Muscle of arm (tissue), 14 donors: ENCODE measurements at places on chromosomes 4 and X.

GRCh38 chr4:133464311-133464710 is 315.2 kb downstream of the PCDH10 start:
- DNase-seq = no peak

DNA sequence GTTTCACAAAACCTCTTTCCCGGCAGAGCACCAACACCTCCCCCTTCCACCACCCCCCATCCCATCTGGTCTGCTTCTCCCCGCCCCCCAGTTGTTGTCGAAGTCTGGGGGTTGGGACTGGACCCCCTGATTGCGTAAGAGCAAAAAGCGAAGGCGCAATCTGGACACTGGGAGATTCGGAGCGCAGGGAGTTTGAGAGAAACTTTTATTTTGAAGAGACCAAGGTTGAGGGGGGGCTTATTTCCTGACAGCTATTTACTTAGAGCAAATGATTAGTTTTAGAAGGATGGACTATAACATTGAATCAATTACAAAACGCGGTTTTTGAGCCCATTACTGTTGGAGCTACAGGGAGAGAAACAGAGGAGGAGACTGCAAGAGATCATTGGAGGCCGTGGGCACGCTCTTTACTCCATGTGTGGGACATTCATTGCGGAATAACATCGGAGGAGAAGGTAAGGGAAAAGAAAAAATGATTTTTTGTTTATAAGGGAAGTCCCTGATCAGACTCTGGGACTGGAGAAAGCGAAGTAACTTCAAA is at the start of gene PDGFRA:
PDGFRA (plus strand) TSS at position 333 of the 541 bp plus-strand sequence. CDS start 29,476 bp downstream, outside the sequence.
- peak; percentile 93 for DNase-seq

DNA sequence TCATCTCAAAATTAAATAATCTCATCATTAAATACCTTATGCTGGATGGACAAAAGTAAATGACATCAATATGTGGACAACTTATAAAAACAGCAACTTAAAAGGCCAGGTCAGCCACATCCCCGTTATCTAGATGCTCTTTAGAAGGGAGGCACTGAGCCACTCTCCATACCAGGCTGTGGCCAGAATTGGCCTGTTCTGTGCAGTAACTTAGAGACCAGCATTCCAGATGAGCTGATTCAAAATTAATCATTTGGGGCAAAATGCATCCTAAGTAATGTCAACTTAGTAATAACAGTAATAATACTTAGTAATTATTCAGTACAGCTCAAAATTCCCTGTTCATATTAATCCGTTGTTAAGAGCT is 373.6 kb downstream of the FBXW7 start:
- DNase-seq = no peak

DNA sequence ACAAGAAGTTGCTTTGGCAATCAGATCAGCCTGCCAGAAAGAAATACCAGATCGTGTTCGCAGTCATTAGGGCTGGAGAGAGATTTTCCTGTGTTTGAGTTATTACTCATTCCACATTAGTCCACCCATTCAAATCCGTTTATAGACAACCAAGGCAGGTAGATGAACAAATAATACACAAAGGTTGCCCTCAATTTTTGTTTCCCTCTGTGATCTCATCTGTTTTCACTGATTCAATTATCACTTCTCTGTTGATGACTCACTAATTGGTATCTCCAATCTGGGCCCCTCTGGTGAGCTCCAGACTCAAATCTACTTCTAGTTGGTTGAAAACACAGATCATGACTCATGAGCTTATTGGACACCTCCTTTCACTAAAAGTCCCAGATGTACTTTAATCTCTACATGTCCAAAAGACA is 54.5 kb downstream of the CHM start:
- DNase-seq = no peak

- DNase-seq = no peak
These were observed 100.1 kb downstream of the LCORL start for GRCh38 chr4:17921451-17921850.

DNA sequence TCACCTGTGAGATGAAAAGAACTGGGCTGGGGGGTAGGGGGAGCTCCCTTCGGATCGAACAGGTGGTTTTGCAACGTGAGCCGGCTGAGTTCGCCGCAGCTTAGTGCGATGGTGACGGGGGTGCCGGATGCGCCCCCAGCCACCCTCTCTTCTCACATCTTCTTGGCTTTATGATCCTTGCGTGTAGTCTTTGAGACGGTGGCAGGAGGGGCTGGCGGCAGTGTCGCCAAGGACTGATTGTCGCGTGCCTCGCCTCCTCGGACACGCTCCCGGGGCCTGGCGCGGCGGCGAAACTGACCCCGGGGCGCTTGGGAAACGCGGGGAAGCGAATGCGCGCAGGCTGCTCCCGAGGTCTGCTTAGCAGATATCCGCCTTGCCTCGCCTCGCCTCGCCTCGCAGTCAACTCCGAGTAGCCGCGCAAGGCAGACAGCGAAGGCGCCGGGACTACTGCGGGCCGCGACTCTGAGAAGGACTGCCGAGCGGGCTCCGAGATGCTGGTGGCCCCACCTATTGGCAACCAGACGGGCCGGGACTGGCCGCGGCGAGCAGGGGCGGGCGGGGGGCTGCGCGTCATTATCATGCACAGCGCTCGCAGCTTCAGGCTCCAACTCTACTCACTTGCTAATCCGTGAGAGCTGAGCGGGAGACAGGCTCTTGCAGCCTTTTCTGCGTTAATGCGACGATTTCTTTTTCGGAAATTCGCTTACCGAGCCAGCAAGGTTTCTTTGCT is 1.5 kb downstream of the GRID2 start:
- peak; percentile 64 for DNase-seq
